ENCODE measurements at places on chromosomes 7 and 10. TPM values are rescaled to one million over a fixed set of nuclear protein-coding genes. Genes with fewer than 3 reads are reported as not detected.

DNA sequence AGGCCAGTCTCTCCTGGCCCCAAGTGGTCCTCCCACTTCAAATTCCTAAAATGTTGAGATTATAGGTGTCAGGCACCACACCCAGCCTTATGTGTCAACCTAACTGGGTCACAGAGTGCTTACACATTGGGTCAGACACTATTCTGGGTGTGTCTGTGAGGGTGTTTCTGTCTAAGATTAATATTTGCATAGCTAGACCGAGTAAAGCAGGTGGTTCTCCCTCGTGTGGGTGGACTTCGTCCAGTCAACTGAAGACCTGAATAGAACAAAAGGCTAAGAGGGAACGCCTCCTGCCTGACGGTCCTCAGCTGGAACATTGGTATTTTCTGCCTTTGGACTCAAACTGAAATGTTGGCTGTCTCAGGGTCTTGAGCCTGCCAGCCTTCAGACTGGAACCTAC is 11.5 kb downstream of the PPIF start:
- no peak for DNase-seq

DNA sequence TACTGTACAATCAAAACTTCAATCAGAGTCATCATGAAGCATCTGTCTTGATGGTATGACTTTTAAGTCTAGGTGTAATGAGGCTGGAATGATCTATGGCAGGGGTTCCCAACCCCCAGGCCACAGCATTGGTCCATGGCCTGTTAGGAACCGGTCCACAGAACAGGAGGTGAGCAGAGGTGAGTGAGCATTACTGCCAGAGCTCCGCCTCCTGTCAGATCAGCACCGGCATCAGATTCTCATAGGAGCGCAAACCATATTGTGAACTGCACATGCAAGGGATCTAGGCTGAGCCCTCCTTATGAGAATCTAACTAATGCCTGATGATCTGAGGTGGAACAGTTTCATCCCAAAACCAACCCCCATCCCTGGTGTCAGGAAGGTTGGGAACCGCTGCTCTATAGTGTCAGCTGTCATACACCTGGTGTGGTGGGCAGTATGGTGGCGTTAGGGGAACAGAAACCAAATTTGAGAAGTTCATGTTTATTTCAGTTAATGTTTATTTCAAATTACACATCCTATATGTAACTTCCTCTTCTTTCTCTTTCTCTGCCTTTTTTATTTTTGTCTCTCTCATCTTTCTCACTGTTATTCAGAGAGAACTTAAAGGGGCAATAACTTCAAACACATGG is 432.6 kb downstream of the TNS3 start:
- no peak for DNase-seq

- peak; percentile 65 for DNase-seq
Measured at GRCh38 chr10:110919971-110920881, 822 bp downstream of the SHOC2 start.

- DNase-seq: peak; percentile 83
Measured at GRCh38 chr7:111756687-111757178, 194.4 kb upstream of the IMMP2L start.

ZNF25 gene
- 14.8 TPM for total RNA-seq

DNA sequence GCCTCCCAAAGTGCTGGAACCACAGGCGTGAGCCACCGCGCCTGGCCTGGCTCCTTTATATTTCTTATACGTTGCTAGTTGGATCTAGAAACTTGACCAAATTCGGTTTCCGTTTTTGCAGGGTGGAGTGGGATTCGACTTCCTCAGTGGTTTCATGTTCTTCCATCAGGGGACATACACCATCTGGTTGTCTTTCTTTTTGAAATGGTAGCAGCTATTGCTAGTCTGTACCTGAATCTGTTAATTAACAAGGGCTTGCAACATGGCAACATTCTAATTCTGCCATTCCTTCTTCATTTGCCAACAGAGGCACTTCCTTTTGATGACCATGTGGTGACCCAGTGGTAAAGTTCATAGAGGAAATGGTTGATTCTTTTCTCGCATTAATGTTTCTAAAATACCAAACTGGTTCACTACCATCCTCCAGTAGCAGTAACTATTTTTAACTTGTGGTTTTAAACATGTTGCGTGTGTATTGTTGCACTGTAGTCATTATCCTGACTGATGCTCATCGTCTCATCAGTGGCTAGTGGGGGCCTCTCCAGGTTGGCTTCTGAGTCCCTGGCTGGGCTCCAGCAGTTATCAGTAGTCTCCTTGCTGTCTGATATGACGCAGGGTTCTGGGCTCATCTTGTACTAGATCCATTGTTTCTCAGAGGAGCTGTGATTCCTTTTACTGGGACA is 159.2 kb downstream of the RGS10 start:
- no peak for DNase-seq

CRYGN gene
- 0.16 TPM for total RNA-seq

DNA sequence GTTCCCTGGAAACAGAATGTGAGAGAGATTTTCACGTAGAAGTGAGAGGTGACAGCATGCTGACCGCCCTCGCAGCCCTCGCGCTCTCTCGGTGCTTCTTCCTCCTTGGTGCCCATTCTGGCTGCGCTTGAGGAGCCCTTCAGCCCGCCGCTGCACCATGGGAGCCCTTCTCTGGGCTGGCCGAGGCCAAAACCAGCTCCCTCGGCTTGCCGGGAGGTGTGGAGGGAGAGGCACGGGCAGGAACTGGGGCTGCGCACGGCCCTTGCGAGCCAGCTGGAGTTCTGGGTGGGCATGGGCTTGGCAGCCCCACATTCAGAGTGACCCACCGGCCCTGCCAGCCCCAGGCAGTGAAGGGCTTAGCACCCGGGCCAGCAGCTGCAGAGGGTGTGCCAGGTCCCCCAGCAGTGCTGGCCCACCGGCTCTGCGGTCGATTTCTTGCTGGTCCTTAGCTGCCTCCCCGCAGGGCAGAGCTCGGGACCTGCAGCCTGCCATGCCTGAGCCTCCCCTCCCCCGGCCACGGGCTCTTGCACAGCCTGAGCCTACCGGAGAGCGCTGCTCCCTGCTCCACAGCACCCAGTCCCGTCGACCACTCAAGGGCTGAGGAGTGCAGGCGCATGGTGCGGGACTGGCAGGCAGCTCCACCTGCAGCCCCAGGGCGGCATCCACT is 888.7 kb upstream of the ZWINT start:
- DNase-seq: no peak
